ENCODE measurements at places on chromosomes 7 and 10.

GRCh38 chr10:29873941-29874484 is 185.4 kb downstream of the JCAD start:
- DNase-seq: no peak

- DNase-seq: no peak
These were observed 734.3 kb upstream of the POT1 start for GRCh38 chr7:125663961-125664360.

DNA sequence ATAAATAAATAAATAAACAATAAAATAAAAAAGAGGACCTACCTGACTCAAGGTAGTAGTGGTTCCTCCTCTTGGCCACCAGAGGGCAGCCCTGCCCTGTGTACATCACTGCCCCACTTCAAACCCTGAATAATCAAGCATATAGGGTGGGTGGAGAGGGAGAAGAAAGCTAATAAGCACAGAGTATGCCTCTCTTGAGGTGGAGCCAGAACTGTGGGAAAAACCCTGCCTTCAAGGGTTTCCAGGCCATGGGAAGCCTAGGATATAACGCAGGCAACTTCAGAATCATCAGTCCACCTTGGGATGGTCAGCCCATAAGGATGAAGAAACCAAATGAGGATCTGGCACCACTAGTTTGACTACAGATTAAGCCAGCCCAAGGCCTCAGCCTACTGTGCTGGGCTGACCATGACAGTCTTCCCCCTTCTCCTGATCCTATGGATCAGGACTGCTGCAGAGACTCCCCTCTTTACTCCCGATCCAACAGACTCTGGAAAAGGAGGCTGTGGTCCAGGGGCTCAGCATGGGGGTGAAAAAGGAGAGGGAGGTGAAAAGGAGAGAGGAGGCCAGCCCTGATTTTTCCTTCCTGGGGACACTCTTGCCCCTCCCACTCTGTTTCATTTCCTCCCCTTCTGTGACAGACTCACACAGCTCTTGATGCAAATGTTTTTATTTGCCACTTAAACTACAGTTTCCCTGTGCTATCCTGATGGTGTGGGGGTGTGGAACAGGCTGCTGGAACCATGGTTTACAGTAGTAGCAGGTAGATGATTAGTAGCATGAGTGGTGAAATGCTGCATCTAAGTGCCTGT is 10.1 kb downstream of the AVPI1 start:
- DNase-seq: peak; percentile 13

GRCh38 chr7:117818232-117818631 is 55.0 kb downstream of the CTTNBP2 start:
- DNase-seq: no peak

GRCh38 chr7:1413936-1414639 is 45.2 kb downstream of the MICALL2 start:
- DNase-seq: no peak

GRCh38 chr7:41855798-41856197 is 152.9 kb upstream of the INHBA start:
- DNase-seq: no peak

- no peak for DNase-seq
These were observed 18.5 kb upstream of the C10orf67 start for GRCh38 chr10:23362879-23363792.

DNA sequence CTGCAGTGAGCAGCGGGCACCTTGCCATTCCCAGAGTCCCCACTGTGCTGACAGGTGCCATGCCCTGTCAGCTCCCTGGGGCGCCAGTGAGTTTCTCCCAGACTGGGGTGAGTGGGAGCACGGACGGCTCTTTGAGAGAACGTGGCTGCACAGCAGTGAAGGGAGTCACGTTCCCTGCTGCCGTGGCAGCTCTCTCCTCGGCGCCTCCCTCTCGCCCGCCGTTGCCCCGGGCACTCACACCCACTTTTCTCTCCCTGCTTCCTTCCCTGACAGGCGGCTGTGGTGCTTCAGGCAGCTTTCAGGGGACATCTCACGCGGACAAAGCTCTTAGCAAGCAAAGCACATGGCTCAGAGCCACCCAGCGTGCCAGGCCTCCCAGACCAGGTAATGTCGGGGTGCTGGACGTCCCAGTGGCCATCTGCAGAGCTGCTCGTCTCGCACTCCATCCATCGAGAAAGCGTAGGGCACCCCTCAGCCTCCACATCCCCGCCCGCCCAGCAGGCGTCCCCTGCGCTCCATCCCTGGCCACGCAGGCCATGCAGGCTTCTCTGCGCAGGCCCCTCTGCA is 27.1 kb upstream of the TTYH3 start:
- DNase-seq: no peak

- DNase-seq: no peak
These were observed 10.5 kb downstream of the ST8SIA6 start for GRCh38 chr10:17443707-17444387.

- no peak for DNase-seq
These were observed 85.9 kb downstream of the FRMD4A start for GRCh38 chr10:14244801-14245211.

DNA sequence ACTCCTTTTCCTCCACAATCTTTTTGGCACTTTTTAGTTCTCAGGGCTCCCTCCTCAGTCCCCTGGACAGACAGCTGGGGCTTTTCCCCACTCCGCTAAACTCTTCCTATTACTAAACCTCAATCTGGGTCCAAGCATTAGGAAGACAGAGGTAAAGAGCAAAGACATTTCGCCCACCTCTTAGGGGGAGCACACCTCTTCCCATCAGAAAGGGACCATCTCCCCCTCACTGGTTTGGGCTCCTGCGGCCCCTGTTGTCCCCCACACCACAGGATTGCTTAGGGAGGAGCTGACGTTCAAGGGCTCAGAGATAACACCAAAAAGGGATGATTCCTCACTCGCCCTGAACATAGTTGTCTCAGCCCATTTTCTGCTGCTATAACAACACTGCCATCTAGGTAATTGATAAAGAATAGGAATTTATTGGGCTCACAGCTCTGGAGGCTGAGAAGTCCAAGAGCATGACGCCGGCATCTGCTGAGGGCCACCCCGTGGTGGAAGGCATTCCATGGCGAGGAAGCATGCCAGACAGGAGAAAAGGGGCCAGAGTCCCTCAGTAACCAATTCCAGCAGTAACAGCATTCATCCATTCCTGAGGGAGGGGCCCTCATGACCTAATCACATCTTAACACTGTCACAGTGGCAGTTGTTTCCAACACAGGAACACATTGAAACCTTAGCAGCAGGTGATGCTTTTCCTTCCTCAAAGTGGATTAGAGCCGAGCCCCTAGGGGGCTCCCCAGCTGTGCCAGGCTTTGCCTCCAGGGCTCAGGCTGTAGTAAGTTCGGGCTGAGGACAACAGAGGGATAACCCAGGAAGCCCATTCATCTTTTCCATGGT is 209.6 kb downstream of the EBF3 start:
- DNase-seq: no peak

- DNase-seq: no peak
These were observed 673 bp downstream of the NDUFB8 start for GRCh38 chr10:100528921-100529474.

DNA sequence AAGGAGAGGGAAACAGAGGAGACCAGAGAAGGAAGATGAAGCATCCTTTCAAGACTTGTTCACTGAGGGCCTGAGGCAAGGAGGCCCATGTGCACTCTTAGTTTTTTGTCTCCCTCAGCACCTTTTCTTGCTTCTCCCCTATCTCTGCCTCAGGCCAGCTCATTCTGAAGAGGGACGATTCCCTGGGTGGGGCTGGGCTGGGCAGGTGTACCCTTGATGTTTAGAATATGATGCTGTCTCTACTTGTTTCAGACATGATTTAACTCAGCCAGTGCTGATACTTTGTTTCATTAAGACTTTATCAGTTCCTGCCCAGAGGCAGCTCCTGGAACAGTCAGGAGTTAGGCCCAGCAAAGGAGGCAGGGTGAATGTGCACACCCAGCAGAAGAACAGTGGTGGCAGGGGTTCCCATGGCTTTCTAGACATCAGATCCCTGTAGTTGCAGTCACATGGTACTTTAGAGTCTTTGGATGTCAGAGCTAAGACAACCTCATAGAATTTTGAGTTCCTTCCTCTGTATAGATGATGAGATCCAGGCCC is 3.4 kb downstream of the PRXL2A start:
- no peak for DNase-seq

GRCh38 chr10:75630746-75631145 is 199.3 kb downstream of the LRMDA start:
- DNase-seq: no peak

- DNase-seq: no peak
These were observed 96.9 kb upstream of the TNS3 start for GRCh38 chr7:47678641-47679380.

- DNase-seq: no peak
These were observed 90.1 kb downstream of the FAM53B start for GRCh38 chr10:124653811-124654651.

DNA sequence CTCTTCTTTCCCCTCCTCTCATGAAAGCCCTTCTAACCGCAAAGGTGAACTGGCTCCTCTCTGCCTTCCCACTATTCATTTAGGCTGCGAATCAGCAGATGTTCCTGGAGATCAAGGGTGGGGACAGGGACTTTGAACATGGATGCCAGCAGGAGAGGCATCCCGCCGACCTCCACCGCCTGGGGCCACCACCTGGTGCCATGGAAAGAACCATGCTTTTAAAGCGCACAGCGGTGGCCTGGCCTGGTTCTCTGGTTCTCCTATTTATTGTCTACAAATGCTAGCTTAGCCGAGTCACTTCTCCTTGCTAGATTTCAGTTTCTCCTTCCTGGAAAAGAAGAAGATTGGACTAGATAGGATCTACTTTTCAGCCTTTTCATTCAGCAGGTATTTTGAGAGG is 43.2 kb upstream of the KCNMA1 start:
- DNase-seq: no peak

GRCh38 chr7:91286432-91286831 is 22.2 kb downstream of the FZD1 start:
- no peak for DNase-seq

GRCh38 chr10:122419876-122420623 is 34.4 kb upstream of the ARMS2 start:
- no peak for DNase-seq

DNA sequence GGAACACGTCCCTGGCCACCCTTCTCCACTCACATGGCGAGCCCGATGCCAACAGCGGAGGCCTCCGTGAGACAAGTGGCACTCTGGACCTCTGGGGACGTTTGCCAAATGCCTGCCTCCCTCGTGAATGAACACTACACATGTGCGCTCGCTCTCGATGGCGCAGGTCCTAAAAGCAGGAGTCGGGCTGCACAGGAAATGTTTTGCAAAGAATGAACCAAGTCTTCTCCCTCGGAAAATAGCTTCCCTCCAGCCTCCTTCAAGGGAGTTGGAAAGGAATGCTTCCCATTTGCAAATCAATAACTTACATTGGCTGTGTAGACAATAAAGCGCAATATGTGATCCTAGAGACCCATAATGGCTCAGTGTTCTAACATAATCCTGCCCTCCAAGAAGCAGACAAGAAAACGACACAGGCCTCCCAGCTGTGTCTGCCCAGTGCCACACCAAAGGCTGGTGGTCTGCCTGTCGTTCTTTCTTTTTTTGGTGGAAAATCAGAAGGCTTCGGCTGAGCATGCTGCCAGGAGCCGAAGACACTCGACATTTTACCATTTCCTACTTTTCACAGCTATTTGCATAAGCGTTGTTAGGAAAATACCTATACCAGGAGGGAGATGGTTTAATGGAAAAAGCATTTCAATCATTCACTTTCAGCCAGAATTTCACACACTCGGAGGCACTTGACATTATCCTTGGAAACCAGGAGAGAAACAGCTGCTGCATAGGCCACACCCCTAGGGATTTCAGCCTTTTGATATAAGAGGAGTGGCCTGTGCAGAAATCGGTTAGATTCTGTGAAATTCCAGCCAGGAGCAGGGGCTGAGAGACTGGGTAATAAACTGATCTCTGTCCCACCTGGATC is 38.4 kb downstream of the ATXN7L1 start:
- DNase-seq: no peak

DNA sequence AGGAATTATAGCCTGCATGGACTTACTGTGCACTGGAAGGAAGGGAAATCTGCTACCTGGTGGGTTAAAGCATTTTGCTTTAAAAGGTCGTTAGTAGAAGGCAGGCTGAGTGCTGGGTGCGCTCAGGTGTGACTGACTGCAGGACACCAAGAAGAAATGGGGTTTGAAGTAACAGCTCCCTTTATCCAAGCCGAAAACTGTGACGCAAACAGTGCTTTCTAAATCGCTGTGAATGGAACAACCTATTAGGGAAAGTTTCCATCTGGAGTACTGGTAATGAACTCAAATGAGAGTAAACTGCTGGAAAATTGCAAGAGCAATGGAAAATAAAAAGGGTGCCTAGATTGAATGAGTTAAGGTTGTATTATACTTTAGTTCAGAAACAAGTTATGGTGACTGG is 95.3 kb downstream of the CNNM2 start:
- no peak for DNase-seq

DNA sequence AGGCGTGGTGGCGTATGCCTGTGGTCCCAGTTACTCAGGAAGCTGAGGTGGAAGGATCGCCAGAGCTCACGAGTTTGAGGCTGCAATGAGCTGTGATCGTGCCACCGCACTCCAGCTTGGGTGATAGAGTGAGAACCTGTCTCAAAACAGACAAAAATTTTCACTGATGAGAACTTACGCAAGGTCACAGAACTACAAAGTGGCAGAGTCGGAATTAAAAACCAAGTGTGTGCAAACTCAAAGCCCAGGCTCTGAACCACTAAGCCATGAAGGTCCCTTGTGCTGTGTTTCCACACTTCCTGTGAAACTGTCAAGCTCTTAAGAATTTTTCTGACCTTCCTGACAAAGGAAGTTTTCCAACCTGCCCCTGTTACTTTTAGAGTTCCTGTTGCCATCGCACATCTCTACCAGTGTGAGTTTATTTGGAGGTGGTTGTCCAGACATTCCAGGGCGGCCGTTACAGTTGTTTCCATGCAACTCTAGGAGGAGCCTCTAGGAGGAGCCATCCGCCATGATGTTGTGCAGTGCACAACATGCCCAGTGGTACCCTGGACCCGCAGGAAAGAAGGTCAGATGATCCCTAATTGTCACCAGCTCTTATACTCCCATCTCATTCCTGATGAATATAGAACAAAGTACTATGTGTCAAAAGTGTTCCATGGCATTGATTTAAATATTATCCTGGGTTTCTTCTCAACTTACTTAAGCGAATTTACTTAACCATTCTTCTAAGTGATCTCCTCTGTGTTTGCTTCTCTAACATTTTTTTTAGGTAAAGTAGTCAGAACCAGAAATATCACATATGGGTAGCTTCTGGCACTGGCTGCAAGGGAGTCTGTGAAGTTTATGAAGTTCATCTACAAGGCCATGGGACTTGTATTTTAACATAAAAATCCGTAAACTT is 49.0 kb upstream of the LYZL1 start:
- no peak for DNase-seq

GRCh38 chr10:129683519-129683918 is 216.5 kb downstream of the MGMT start:
- DNase-seq: no peak

DNA sequence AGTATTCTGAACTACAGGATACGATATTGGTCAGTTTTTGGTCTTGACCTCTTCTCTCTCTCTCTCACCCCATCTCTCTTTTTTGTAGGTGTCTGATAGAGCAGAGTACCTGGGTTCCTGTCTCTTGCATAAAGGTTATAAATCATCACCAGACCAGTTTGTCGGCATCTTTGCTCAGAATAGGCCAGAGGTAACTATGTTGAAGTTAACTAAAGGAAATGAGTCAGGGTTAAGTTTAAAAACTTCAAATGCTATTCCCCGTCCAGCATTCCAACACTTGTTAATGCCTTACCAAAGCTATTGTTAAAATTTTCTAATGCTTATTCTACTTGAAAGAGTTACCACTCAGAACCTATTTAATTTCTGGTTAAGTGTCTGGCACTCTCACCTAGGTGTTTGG is 30.7 kb downstream of the ACSL5 start:
- no peak for DNase-seq

GRCh38 chr7:15317215-15317614 is 244.6 kb downstream of the AGMO start:
- DNase-seq: no peak

Measured in activated T-helper 1 cell treated with anti-CD3 and anti-CD28 coated beads, Interleukin-2, amount 50 U/mL, for 16 hours (primary cell).